Osteoblast (primary cell): ENCODE measurements at places on chromosomes 13 and 19. TPM values are rescaled to one million over a fixed set of nuclear protein-coding genes. Genes with fewer than 3 reads are reported as not detected.
A peak's percentile ranks its signal among the peaks of the same experiment; 100 is the strongest.

DNA sequence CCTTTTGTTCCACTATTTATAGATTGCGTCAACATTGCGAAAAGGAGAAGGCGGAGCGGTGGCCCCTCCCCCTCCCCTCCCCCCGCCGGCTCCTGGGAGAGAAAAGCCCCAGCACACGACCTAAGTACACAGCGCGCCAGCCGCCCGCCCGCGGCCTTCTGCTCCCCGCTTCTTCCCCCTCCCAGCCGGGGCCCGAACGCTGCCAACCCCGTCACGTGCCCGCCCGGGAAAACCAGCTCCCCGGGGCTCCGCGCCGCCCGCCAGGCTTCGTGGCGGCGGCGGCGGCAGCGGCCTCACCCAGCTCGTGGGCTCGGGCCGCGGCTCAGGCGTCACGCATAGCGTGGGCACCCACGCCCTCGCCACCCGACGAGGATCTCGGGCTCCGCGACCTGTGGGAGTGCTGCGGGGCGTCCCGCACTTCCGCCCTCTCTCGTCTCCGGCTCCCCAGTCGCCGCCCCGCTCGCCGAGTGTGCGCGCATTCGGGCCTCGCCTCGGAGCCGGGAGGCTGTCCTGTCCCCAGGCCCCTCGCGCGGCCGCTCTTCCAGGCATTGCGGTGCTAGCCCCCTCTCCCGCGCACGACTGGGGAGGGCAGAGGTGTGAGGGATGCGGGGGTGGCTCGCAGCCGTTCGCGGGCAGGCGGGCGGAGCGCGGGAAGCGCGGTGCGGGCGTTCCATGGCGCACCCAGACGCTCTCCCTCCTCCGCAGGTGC, 110.5 kb downstream of the KCNRG start:
- H3K36me3 ChIP-seq, result peaks cover 2% of the 10 kb centered on the region
- peak; percentile 97 for DNase-seq
- no peaks in the 10 kb centered on the region for H3K27me3 ChIP-seq
- H3K4me3 ChIP-seq, result peak overlapping the region; percentile 95
- H3K27ac ChIP-seq, result peak overlapping the region; percentile 93

DNA sequence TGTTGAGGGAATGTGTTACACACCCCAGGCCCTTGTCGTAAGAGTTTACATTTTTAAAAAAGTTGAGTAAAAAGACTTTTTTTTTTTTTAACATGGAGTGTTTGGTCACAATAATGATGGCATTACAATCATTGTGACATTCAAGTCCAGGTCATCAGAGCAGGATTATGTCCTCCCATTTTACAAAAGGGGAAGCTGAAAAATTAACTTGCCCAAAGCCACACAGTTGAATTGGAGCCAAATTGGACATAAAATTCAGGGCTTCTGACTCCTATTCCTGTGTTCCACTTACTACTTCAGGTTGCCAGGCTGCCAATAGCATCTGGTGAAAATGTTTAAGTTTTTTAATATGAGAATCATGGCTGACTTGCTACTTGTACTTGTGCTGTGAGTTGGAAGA, 49.3 kb downstream of the DLEU7 start:
- no peak for DNase-seq
- H3K27me3 ChIP-seq, result no peaks in the 10 kb centered on the region
- H3K36me3 ChIP-seq, result no peaks in the 10 kb centered on the region
- H3K4me1 ChIP-seq, result peaks cover 21% of the 10 kb centered on the region

DNA sequence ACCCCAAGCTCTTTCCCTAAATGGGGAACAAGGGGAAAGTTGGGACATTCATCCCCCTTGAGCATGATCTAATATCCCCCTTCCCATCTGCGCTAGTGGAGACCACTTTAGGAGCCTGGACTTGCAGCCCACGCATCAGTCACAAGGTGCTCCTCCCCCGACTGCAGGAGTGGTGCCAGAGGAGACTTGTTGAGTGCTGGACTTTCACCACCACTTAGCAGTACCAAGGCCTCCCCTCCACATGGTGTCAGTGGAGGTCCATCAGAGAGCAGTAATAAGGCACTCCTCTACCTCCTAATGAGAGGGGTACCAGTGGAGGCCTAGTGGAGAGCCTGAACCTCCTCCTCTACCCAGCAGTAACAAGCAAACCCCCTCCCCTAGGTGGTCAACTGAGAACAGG, 22.5 kb downstream of the CAB39L start:
- H3K27ac ChIP-seq, result no peak overlapping the region
- no peak overlapping the region for H3K4me3 ChIP-seq
- no peak for DNase-seq
- no peaks in the 10 kb centered on the region for H3K27me3 ChIP-seq
- H3K4me1 ChIP-seq, result peaks cover 5% of the 10 kb centered on the region
- no peaks in the 10 kb centered on the region for H3K36me3 ChIP-seq

GRCh38 chr13:21971662-21972621, 301.1 kb downstream of the FGF9 start:
- no peak for DNase-seq
- H3K36me3 ChIP-seq, result no peaks in the 10 kb centered on the region
- H3K27ac ChIP-seq, result no peak overlapping the region
- no peak overlapping the region for H3K4me3 ChIP-seq

DNA sequence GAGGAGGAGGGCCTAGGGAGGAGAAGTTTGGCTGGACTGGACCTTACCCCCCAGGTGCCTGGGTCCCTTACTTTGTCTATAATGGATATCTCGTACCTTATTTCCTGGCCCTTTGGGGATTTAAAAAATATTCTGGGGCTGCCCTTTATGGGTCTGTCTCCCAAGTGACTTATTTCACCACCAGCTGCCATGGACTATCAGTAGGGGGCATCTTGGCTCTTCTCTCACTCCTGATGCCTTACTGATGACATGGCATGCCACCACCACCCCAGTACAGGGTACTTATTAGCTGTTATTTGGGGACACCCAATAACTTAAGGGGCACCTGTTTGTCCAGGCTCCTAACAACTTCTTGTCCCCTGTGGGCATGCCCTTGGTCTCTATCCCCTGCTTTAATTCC, 38.0 kb downstream of the NFIX start:
- peaks cover 69% of the 10 kb centered on the region for H3K4me1 ChIP-seq
- H3K27ac ChIP-seq, result peak overlapping the region; percentile 77

DNA sequence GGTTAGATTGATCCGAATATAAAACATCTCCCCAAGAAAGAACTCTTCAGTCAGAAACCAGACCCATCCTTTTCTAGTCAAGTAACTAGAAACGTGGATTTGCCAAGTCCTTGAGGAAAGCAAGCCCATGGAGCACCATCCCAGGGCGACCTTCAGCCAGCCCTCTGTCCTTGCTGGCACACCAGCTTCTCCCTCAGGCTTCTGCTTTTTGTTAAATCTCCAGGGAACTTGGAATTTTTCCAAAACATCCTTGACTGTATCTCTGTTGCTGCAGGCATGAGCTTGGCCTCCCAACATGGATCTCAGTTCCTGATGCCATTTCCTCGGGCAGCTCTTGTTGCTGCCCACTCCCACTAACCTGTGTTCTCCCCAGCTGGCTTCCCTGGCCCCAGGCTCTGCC, 27.1 kb upstream of the C1QTNF9 start:
- H3K27me3 ChIP-seq, result no peaks in the 10 kb centered on the region
- no peak overlapping the region for H3K4me3 ChIP-seq
- no peak for DNase-seq
- no peaks in the 10 kb centered on the region for H3K36me3 ChIP-seq

DNA sequence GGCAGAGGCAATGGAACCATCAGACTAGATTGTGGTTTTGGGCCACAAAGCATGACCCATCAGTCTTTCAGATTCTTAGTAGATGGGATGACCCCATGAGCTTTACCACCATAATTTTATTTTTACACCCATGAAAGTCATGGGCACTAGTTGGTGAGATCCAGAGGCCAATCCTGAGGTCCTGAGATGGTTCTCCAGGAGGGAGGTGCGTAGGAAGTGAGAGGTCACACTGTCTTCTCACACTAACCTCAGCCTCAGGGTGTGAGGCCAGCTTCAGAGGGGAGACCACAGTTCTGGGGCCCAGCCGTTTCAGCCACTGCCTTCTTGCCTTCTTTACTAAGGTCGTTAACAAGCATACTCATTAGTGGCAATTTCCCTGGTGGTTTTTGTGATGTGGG, 106.4 kb downstream of the AKAP11 start:
- no peak overlapping the region for H3K27ac ChIP-seq
- peaks cover 2% of the 10 kb centered on the region for H3K27me3 ChIP-seq
- no peak for DNase-seq

The ZSCAN22 gene
- 2.5 and 3.5 TPM in 2 replicates for total RNA-seq

The ANKLE1 gene
- total RNA-seq, result not detected in 2 replicates
